SW 1271 (cell line): ENCODE measurements at places on chromosomes 2 and 18.

GRCh38 chr2:166184789-166185188 lies 57.0 kb upstream of the SCN1A start:
- DNase-seq = no peak

DNA sequence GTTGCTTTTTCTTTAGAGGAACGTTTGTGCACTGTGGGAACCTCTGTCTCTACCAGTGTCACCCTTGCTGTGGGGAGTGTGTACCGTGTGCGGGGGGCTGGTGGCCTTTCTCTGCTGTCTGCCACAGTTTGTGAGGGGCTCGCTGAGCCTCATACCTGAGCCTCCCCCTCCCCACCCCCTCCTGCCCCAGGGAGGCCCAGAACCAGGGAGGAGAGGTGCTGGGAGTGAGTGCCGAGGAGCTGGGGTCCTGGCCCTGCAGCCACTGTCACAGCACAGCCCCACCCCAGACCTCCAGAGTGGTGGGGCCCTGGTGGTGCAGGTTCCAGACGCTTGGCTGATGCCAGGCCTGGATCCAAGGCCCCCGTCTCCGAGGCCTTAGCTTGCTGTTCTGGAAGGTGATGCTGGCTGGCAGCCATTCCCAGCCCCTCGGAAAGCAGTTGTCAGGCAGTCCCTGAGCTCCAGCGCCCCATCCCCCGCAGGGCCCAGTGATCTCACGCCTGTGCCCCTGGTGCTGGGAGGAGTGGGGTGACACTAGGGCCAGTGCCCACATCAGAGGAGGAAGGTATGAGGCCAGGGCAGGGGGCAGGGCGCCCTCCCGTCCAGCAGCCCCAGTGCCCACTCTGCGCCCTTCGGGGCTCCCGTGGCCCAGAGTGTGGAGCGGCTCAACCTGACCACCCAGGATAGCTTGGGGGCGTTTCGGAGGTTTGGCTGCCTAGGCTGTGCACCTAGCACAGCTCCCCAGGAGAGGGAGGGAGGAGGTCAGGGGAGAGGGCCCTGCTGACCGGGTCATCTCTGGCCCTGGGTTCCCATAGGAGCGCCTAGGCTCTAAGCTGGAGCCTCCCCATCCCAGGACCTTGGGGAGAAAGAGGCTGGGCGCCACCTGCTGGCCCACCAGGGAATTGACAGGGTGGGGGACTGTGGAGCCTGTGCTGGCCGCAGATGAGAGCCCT lies 53.0 kb upstream of the ALPP start:
- DNase-seq = no peak

GRCh38 chr2:197184959-197185586 lies 125.5 kb downstream of the ANKRD44 start:
- no peak for DNase-seq

- DNase-seq = no peak
Measured at GRCh38 chr2:180675170-180675569, 305.2 kb upstream of the UBE2E3 start.

DNA sequence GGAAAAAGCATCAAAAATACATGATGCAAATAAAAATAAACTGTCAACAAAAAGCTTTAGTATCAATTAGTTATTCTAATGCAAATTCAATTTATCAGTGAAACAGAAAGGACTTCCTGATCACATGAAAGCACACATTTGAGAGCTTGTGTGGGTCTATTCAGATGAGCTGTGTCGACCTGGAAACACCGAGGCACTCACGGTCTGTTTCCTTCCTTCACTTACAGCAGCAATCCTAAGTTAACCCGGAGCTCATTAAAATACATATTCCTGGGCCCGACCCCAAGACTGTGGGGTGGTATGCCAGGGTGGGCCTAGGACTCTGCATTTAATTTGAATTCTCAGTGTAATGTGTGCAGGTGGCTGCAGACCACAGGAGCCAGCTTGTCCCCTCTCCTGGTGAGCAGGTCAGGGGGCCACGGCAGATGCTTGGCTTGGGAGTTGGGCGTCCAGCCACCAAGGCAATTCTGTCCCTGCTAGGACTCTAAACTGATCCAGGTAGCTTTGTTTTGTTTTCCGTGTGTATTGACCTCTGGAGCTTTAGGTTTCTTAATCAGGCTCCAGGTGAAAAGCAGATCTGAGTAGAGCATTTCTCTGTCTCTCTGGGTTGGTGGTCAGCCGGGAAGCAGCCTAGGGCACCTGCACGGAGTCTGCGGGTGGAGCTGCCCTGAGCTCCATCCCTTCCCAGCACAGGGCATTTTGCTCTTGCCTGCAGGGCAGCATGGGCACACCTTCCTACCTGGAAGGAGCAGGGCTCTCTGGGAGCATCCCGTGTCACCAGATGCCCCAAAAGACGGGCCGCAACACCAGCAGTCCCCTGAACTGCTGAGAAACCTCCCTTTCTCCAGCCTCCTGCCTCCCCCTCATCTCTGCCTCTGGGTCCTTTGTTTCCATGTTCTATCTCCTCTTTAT lies 9.0 kb downstream of the MBP start:
- no peak for DNase-seq

- no peak for DNase-seq
Measured at GRCh38 chr2:180662941-180663471, 317.4 kb upstream of the UBE2E3 start.

- DNase-seq = no peak
Measured at GRCh38 chr2:168986398-168986943, 44.7 kb downstream of the ABCB11 start.

- DNase-seq = no peak
Measured at GRCh38 chr2:119464981-119465380, 33.3 kb downstream of the TMEM37 start.

GRCh38 chr2:154623819-154624218 lies 74.7 kb upstream of the KCNJ3 start:
- peak; percentile 26 for DNase-seq
